ENCODE measurements at places on chromosomes 7 and 10. TPM values are rescaled to one million over a fixed set of nuclear protein-coding genes. Genes with fewer than 3 reads are reported as not detected.

DNA sequence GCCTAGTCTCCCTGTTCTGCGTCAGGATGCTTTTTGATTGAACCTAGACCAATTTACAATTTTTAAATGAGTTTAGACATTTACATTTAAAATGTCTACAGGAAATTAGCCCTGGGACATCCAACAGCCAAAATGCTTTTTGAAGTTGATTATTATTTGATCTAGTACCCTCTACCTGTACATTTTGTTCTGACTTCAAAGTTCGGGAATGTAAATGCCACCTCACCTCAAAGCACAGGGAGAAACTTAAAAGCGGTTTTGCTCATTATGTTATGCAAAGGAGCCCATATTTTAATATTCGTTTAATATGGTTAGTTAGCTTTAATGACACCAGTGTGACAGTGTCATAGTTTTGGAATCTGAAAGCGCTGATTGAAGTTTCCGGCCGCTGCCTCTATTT, 80.1 kb upstream of the FAM204A start:
- H3K27me3 ChIP-seq, result 0 out of 2 replicates have a peak, but pooled peaks cover 1% of the 10 kb centered on the region
- no peak overlapping the region for H3K4me3 ChIP-seq

DNA sequence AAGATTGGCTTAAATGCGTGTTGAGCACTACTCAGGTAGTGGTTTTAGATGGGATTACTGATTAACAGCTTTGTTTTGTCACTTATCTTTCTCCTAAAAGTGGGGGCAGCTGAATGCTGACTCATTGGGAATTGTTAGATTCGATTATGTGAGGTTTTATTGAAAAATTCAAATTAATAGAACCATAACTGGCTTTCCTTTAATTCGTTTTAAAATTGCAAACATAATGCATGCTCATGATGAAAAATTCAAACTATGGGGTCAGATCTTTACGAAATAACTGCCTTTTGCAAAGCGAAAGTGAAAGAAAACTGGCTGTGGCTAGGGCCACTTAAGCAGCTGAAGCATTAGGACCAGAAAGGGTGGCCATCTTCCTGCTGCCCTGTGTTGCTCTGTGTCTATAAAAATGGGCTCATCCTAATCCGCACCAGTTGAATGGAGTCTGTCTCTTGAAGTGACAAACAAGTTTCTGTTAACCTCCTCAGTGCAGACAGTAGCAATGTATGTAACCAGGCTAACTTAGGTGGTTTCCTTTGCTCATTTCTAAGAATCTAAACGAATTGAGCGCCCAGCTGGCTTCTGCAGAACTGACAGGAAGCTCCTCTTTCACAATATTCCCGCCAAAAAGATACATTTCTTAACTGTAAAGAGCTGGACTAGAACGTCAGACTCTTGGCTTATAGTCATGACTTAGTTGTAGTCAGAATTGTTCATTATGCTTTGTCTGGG, 27.8 kb downstream of the DENND10 start:
- peaks cover 5% of the 10 kb centered on the region for H3K36me3 ChIP-seq
- peak overlapping the region; percentile 57 for H3K27ac ChIP-seq
- no peak for DNase-seq
- H3K4me1 ChIP-seq, result peaks cover 7% of the 10 kb centered on the region

DNA sequence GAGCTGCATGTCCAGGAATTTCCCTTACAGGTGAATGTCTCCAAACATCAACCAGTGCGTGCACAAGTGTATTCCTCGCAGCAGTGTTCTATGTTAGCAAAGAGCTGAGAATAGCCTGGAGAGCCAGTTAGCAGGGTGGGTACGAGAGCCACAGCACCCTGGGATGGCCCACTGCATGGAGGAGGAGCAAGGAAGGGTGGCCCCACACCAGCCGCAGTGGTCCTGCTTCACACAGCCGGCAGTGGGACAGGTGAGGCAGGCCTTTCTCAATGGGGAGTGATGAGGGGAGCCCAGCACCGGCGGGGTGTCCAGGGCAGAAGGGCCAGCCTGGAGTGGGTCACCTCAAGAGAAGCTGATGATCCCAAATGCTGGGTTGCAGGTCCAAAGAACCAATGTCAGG, 240.7 kb downstream of the TCERG1L start:
- no peaks in the 10 kb centered on the region for H3K36me3 ChIP-seq
- no peak for DNase-seq
- no peak overlapping the region for H3K27ac ChIP-seq

- H3K36me3 ChIP-seq, result no peaks in the 10 kb centered on the region
- no peak overlapping the region for H3K4me3 ChIP-seq
- H3K27me3 ChIP-seq, result no peaks in the 10 kb centered on the region
- H3K27ac ChIP-seq, result no peak overlapping the region
- H3K4me1 ChIP-seq, result no peaks in the 10 kb centered on the region
- no peak for DNase-seq
Measured at GRCh38 chr7:118863966-118864365, 639.5 kb downstream of the ANKRD7 start.

GRCh38 chr10:98039690-98040381, 9.4 kb upstream of the CRTAC1 start:
- no peak overlapping the region for H3K4me3 ChIP-seq
- no peak overlapping the region for H3K27ac ChIP-seq
- H3K27me3 ChIP-seq, result no peaks in the 10 kb centered on the region
- peaks cover 3% of the 10 kb centered on the region for H3K4me1 ChIP-seq
- DNase-seq, result no peak

DNA sequence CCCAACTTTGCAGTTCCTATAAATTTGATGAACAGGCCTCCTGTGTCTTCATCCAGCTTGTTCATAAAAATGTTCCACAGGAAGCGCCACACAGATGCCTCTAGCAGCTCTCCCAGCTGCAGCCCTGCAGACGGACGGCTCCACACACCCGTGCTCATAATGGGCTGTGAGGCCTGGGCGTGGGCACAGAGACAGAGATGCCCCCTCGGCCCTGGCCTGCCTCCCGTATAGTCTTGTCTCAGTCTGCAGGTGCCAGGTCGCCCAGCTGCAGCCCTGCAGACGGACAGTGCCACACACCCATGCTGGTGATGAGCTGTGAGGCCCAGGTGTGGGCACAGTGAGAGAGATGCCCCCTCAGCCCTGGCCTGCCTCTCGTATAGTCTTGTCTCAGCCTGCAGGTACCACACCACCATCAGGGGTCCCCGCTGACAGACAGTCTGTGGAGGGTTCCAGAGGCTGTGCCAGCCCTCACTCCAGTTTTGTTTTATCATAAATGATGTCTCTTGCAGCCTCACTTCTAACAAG, 189.9 kb downstream of the TCERG1L start:
- no peaks in the 10 kb centered on the region for H3K4me1 ChIP-seq
- H3K27me3 ChIP-seq, result no peaks in the 10 kb centered on the region

DNA sequence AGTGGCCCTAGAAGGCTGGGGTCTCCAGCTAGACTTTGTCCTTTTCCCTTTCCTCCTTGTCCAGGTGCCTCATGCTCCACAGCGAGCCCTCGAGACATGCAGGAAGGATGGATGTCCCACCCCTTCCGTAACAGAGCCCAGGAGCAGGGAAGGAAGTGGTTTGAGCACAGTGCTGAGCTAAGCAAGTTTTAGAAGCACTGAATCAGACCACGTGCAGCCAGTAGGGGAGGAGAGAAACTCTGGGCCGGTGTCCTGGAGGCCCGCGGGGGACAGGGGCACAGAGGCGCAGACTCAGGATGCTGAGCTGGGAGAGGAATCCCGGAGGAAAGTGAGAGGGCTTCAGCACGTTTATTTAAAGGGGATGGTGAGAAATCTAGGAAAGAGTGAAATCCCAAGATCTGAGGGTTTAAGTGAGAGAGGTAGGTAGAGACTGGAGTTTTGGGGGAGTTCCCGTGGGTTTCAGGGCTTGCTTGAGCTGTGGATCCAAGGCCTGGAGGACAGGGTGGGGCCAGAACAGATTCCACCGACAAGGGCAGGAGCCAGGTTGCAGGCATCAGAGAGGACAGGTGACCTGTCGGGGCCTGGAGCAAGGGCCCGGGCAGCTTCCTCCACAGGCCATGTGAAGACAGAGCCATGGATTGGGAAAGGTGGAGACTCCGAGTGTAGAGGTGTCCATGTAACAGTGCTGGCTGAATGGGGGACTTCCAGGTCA, 4.4 kb upstream of the IRF5 start:
- no peaks in the 10 kb centered on the region for H3K27me3 ChIP-seq
- H3K36me3 ChIP-seq, result no peaks in the 10 kb centered on the region
- DNase-seq, result no peak

- no peaks in the 10 kb centered on the region for H3K27me3 ChIP-seq
- peaks cover 11% of the 10 kb centered on the region for H3K4me1 ChIP-seq
- no peak for DNase-seq
Measured at GRCh38 chr10:129494176-129494575, 27.1 kb downstream of the MGMT start.

DNA sequence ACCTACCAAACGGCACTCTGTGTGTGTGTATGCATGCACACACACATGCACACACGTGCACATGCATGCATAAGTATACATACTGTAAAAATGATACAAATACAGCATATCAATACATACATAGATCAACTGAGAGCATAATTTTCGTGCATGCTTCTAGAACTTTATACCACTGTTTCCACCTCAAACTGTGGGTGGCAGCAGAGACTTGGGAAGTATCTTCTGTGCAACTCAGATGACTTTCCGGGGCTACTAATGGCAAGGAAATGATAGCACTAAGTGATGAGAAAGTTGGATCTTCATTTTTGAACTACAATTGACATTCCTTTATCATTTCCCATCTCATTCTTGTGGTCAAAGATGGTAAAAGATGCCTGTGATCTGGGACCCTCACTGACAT, 570.7 kb downstream of the REEP3 start:
- no peaks in the 10 kb centered on the region for H3K27me3 ChIP-seq
- no peaks in the 10 kb centered on the region for H3K4me1 ChIP-seq
- DNase-seq, result peak; percentile 48

DNA sequence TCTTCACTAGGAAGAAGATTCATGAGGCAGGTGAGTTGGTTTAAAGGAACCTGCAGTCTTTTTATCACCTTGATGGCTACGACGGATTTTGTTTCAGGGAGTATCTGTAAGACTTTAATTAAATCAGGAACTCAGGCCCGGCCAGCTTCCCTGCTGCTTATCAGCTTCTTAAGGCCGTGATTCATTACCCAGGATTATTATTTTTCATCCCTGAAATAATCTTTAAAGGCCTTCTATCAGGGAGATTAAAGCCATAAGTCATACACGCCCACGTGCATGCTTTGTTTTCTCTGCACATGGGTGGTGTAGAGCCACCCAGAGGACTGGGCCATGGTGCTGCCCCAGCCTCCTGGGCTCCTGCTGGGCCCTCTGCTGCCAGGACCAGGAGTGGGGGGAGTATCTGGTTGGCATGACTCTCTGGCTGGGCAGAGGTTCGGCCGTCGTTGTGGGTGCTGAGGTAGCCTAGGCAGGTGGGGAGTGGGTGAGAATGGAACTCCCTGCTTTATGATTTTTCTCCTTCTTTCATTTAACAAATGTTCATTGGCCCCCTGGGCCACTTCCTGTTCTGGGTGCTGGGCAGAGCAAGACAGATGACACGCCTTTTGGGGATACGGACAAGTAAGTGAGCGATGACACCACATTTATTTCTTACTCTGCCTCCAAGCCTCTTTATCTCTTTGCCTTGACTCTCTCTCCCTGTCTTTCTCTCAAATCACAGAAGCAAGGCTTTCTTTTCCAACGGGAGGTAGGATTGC, 39.0 kb upstream of the PCBD1 start:
- H3K27ac ChIP-seq, result no peak overlapping the region
- no peak overlapping the region for H3K4me3 ChIP-seq
- H3K4me1 ChIP-seq, result no peaks in the 10 kb centered on the region
- no peak for DNase-seq
- H3K36me3 ChIP-seq, result no peaks in the 10 kb centered on the region

GRCh38 chr10:45377321-45377720, 3.3 kb downstream of the ALOX5 start:
- H3K36me3 ChIP-seq, result no peaks in the 10 kb centered on the region
- peaks cover 9% of the 10 kb centered on the region for H3K4me1 ChIP-seq
- H3K4me3 ChIP-seq, result no peak overlapping the region
- H3K27me3 ChIP-seq, result peaks cover 13% of the 10 kb centered on the region
- no peak for DNase-seq
- no peak overlapping the region for H3K27ac ChIP-seq

DNA sequence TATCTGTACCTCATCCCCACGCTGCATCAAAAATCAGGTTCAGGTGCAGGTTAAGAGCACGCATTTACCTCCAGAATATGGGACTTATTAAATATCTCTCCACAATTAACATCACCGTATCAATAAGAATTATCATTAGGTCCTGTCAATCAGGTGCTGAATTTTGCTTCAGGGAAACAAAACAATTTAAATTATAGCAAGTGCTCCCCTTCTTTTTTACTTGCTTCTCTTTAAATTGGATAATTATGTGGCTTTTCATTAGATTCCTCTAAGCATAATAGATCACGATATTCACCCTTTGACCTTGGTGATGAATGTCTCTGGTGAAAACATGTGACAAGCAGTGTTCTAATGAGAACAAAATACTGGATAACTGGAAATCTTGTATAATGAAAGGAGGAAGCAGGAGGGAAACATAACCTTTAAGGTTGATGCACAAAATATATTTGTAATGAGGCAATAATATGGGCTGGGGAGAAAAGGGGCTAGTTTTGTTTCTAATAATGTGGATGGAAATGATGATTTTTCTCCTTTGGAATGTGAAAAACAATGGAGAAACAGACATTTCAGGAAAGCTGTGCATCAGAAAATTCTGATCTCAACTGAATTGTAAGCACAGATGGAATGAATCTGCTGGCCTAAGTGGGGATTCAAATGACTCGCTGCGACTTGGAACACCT, 166.9 kb downstream of the SNX10 start:
- no peaks in the 10 kb centered on the region for H3K36me3 ChIP-seq
- no peak overlapping the region for H3K4me3 ChIP-seq
- peaks cover 6% of the 10 kb centered on the region for H3K4me1 ChIP-seq
- no peak for DNase-seq

- no peaks in the 10 kb centered on the region for H3K27me3 ChIP-seq
- peaks cover 35% of the 10 kb centered on the region for H3K4me1 ChIP-seq
- H3K4me3 ChIP-seq, result no peak overlapping the region
- no peak for DNase-seq
Measured at GRCh38 chr10:110355922-110356627, 51.4 kb upstream of the SMNDC1 start.

- DNase-seq, result no peak
- no peaks in the 10 kb centered on the region for H3K4me1 ChIP-seq
- H3K27ac ChIP-seq, result no peak overlapping the region
- no peaks in the 10 kb centered on the region for H3K36me3 ChIP-seq
- no peaks in the 10 kb centered on the region for H3K27me3 ChIP-seq
Measured at GRCh38 chr7:39532832-39533231, 33.4 kb upstream of the YAE1 start.

Gene HIF1AN
- 71.2 TPM for total RNA-seq

Data from Caco-2 (cell line).